ENCODE measurements at places on chromosomes 7 and 10. TPM values are rescaled to one million over a fixed set of nuclear protein-coding genes. Genes with fewer than 3 reads are reported as not detected.

GPC2 gene
- total RNA-seq, result 4.5 TPM

SLC25A28 gene
- total RNA-seq, result 22.9 TPM

NKX1-2 gene
- not detected for total RNA-seq

USP6NL gene
- total RNA-seq, result 3.8 TPM

CACUL1 gene
- 24.8 TPM for total RNA-seq

DNA sequence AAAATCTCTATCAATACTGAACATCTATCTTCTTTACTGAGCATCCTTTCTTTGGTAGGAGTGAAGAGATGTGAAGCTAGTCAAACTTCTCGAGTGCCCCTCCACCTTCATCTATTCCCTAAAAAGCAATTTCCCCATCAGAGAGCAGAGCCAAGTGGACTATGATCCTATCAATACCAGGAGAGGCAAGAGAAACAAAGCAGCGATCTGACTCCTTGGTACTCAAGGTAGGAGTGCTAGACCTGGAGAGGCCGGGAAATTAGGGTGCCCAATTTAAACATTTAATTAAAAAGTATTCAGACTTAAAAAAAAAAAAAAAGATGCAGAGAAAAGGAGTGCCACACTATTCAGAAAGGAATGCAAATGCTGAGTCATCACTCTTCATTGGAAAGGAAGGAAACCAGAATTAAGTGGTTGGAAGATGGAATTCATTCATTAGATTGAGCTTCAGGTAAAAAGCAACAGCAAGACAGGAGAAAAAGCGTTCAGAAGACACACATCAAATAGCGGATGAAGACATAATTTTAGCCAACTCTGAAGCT, 1.6 kb downstream of the TIAL1 start:
- peak overlapping the region; percentile 99 for H3K27ac ChIP-seq
- H3K4me1 ChIP-seq, result peaks cover 10% of the 10 kb centered on the region
- H3K4me3 ChIP-seq, result peak overlapping the region; percentile 86
- DNase-seq, result no peak
- H3K27me3 ChIP-seq, result no peaks in the 10 kb centered on the region
- H3K36me3 ChIP-seq, result no peaks in the 10 kb centered on the region

- no peaks in the 10 kb centered on the region for H3K36me3 ChIP-seq
- no peaks in the 10 kb centered on the region for H3K4me1 ChIP-seq
- H3K27ac ChIP-seq, result no peak overlapping the region
- H3K27me3 ChIP-seq, result no peaks in the 10 kb centered on the region
- DNase-seq, result no peak
- H3K4me3 ChIP-seq, result no peak overlapping the region
These were observed 16.7 kb upstream of the NUP205 start for GRCh38 chr7:135541029-135541428.

- H3K36me3 ChIP-seq, result no peaks in the 10 kb centered on the region
- no peaks in the 10 kb centered on the region for H3K27me3 ChIP-seq
- H3K4me1 ChIP-seq, result no peaks in the 10 kb centered on the region
- H3K4me3 ChIP-seq, result no peak overlapping the region
- no peak for DNase-seq
- peak overlapping the region; percentile 86 for H3K27ac ChIP-seq
These were observed 2.9 kb downstream of the CAV2 start for GRCh38 chr7:116502201-116503096.

DNA sequence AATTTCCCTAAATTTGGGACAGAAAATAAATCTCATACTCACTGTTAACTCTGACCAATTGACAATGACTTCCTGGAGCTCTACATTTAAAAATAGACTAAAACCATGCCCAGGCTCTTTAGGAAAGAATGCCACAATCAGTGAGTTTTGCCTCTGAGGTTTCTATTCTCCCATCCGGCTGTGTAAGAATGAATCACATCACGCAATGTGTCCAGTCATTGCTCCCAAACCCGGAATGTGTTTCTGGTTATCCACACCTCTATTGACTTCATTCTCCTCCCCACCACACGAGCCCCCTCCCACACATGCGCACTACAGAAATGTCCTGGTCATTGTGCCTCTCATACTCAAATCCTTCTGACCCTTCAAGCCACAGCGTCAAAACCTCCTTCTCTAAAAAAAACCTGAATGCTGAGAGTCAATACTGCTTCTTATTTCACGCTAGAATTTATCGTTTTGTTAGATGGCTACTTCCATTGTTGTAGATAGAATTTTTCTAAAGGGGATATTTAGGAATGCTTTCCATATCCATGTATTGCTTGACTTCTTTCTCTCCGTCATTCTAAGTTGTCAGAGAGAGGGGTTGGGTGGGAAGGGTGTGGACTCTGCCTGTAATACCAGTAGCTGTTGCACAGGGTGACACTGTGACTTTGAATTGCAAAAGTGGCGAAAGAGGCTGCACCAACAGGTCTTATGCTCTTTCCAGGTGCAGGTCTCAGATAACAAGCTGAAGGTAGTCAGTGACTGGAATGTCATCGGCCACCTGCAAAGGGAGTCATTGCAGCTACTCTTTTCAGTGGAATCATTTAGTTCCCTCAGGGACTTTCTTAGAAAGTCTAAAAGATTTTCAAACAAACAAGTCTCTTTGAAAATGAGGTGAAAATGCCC, 356.6 kb downstream of the PAXIP1 start:
- H3K27me3 ChIP-seq, result no peaks in the 10 kb centered on the region
- H3K4me3 ChIP-seq, result no peak overlapping the region
- H3K36me3 ChIP-seq, result no peaks in the 10 kb centered on the region

- H3K27ac ChIP-seq, result no peak overlapping the region
- H3K4me1 ChIP-seq, result no peaks in the 10 kb centered on the region
- no peaks in the 10 kb centered on the region for H3K27me3 ChIP-seq
- H3K36me3 ChIP-seq, result no peaks in the 10 kb centered on the region
- no peak for DNase-seq
These were observed 57.4 kb upstream of the INHBA start for GRCh38 chr7:41760293-41760692.

DNA sequence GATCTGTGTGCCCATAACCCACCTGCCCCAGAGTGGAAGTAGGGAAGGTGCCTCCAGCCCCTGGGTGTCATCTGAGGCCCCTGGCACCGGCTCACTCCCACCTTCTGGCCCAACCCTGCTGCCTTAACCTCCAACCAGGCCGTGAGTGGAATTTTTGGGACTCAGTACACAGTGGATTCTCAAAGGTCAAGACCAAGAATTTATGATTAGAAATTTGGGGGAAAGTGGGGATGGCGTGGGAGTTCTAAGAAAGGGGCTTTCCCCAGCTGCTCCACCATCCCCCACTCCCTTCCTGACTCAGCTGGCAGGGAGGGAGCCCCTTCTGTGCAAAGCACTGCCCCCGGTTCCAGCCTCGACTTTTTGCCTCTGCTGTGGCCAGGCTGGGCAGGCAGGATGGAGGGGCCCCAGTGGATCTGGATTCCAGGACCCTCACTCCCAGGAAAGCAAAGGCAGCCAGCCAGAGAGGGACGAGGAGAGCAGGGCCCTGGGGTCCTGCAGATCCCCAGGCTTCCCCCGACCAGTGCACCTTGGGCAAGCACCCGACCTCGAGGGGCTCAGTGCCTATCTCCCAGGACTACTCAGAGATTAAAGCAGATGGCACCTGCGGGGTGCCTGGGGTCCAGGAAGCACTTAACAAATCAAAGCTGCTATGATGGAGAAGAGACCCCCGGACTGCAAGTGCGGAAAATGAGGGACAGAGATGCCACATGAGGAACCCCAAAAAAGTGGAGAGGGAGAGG, 12.8 kb downstream of the SPOCK2 start:
- no peak overlapping the region for H3K27ac ChIP-seq
- H3K4me1 ChIP-seq, result no peaks in the 10 kb centered on the region
- H3K27me3 ChIP-seq, result no peaks in the 10 kb centered on the region
- no peak overlapping the region for H3K4me3 ChIP-seq
- no peaks in the 10 kb centered on the region for H3K36me3 ChIP-seq
